ENCODE measurements at places on chromosomes 2 and 18. TPM values are rescaled to one million over a fixed set of nuclear protein-coding genes. Genes with fewer than 3 reads are reported as not detected.

DNA sequence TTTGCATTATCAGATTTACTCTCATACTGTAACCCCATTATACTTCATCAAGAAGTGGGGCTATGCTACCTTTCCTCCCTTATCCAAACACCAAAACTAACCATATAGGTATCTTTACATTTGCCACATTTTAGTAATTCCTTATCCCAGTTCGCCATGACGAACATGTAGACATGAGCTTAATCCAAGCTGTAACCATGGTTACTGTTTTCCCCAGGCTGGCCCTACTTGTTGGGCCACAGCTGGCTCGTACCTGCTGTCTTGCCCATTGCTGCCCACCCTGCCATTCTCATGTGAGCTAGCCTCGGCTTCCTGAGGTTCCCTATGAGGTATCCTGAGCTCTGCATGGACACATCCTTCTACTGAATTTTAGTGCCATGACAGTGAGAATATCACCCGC, 117.7 kb downstream of the PARD3B start:
- H3K27me3 ChIP-seq = no peaks in the 10 kb centered on the region
- no peaks in the 10 kb centered on the region for H3K4me1 ChIP-seq
- DNase-seq = no peak
- H3K4me3 ChIP-seq = no peak overlapping the region
- no peak overlapping the region for H3K27ac ChIP-seq
- H3K36me3 ChIP-seq = no peaks in the 10 kb centered on the region

The CD8B2 gene
- not detected for total RNA-seq

DNA sequence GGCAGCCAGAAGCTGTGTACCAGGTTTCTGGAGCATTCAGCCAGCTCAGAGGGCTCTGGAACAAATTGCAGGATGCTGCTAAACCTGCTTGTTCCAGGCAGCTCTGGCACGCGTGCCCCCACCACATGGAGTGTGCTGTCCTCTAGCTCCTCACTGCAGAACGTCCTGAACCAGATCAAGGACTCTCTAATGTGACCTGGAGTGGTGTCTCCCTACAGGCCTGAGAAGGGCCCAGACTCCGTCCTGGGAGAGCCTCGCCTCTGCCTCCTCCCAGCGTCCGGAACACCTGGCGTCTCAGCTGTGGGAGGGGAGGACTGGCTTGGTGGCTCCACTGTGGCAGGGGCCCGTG, 115.6 kb upstream of the GPC1 start:
- no peaks in the 10 kb centered on the region for H3K36me3 ChIP-seq
- no peak for DNase-seq
- H3K4me3 ChIP-seq = no peak overlapping the region
- H3K27ac ChIP-seq = no peak overlapping the region
- peaks cover 6% of the 10 kb centered on the region for H3K27me3 ChIP-seq

The FZD7 gene
- 0.17 TPM for total RNA-seq

GRCh38 chr2:224202281-224202865, 163.3 kb upstream of the SERPINE2 start:
- no peak overlapping the region for H3K4me3 ChIP-seq
- no peaks in the 10 kb centered on the region for H3K36me3 ChIP-seq

DNA sequence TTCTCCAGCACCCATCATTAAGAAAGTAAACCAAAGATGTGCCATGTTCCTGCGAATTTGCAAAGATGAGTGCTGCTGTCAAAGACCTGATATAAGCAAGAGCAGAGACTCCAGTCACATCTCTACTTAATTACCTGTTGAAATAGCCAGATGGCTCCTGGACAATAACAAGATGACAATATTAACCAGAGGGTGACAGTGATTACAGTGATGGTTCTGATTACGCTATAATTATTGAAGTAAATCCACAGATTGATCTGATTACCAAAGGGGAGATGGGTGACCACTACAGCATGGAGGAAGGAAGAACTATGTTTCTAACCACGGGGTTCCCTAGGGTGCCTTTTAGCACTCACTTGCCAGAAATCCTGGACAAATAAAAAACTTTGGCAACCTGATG, 36.5 kb upstream of the AFF3 start:
- no peaks in the 10 kb centered on the region for H3K36me3 ChIP-seq
- H3K4me1 ChIP-seq = no peaks in the 10 kb centered on the region
- no peaks in the 10 kb centered on the region for H3K27me3 ChIP-seq
- no peak for DNase-seq
- no peak overlapping the region for H3K27ac ChIP-seq
- no peak overlapping the region for H3K4me3 ChIP-seq

Measured in activated naive CD4-positive, alpha-beta T cell treated with anti-CD3 and anti-CD28 coated beads for 36 hours (primary cell).